Activated T-cell treated with anti-CD3 and anti-CD28 coated beads, Interleukin-2, amount 50 U/mL, for 72 hours (primary cell): ENCODE measurements at places on chromosomes 4 and X. TPM values are rescaled to one million over a fixed set of nuclear protein-coding genes. Genes with fewer than 3 reads are reported as not detected.

The RTL5 gene
- total RNA-seq = 0.74 TPM

The GUCY1A1 gene
- total RNA-seq = 0.28 TPM

The TDO2 gene
- total RNA-seq = 0.21 TPM

The TCEAL4 gene
- total RNA-seq = 17.7 TPM

The PABPC1L2B gene
- not detected for total RNA-seq

The SERPINA7 gene
- not detected for total RNA-seq

The SPANXB1 gene
- total RNA-seq = not detected

The HSD17B13 gene
- 0.14 TPM for total RNA-seq

The RGS12 gene
- 18.5 TPM for total RNA-seq

The TRIM61 gene
- total RNA-seq = 1.2 TPM

The L1CAM gene
- total RNA-seq = 2.1 TPM

The PPARGC1A gene
- not detected for total RNA-seq

The MORC4 gene
- total RNA-seq = 14.7 TPM

The CSN1S1 gene
- total RNA-seq = not detected

The RNF212 gene
- total RNA-seq = 2.3 TPM

The LRP2BP gene
- total RNA-seq = 1.1 TPM

The FAM47A gene
- total RNA-seq = not detected

- no peak for DNase-seq
Measured at GRCh38 chr4:74453037-74453635, 8.2 kb downstream of the AREG start.

- no peak for DNase-seq
Measured at GRCh38 chrX:77087529-77088169, 359.5 kb upstream of the FGF16 start.

GRCh38 chr4:95061220-95061619, 303.5 kb downstream of the BMPR1B start:
- DNase-seq = no peak

DNA sequence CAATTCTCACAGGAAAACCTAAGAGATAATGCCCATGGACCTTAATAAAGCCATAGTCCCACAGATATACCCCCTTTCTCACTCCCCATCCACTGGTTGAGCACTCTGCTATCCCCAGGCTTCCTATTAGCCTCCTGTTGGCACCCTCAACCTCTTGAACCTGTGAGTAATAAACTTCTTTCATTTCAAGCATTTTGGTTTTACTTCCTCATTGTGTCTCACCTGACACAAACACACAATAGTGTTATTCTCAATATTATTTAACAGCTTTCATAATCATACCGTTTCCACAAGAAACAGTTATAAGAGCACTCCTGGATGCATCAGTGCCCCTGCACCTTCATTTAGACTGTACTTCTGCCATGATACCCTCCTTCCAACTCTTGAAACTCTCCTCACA, 56.8 kb downstream of the TRPC5 start:
- DNase-seq = no peak

DNA sequence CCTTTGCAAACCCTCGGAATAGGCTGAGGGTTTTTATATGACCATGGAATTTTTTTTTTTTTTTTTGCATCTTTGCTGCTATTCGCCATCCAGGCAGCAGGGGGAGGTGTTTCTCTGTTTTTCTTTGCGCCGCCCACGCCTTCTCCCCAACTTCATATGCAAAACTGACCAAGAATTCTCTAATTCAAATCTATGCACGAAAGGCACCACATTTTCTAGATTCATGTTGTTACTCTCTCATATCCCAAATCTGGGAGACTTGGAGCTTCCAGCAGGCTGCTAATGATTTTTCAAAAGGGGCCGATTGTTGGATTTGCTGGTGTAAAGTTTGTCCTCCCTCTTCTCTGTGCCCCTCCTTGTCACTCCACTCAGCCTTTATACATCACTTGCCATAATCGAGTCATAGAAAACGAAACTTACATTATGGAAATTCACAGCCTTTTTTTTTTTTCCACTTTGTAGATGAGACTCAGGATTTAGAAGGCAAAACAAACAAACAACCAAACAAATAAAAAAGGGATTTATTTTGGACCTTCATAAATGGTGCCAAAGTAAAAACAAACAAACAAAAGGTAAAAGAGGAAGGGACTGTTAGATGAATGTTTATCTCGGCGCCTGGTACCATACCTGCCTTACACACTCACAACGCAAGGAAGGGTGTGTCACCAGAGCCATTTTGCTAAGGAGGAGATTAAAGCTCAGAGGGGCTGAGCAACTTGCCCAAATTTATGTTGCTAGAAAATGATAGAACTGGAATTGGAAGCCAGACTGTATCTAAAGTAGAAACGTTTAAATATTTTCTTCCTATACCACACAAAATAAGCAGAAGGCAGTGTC, 29.3 kb upstream of the BOD1L1 start:
- peak; percentile 74 for DNase-seq

GRCh38 chr4:89363786-89364185, 56.2 kb upstream of the GPRIN3 start:
- no peak for DNase-seq

DNA sequence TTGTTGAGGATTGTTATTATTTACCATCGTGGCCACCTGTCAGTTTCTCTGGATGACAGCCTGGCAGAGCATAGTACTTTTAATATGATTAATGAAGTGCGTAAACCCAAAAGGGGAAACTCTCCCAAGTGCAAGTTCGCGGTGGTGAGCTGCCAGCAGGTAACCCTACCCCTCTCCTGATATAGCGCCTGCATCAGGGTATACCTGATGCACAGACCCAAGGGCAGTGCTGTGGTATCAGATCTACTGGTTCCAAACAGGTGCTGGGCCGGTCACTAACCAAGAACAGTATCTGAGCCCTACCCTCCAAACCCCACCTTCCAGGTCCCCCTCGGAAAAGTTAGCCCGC, 1.6 kb downstream of the RNF150 start:
- DNase-seq = no peak

GRCh38 chr4:6272863-6273660, 3.4 kb downstream of the WFS1 start:
- DNase-seq = no peak

DNA sequence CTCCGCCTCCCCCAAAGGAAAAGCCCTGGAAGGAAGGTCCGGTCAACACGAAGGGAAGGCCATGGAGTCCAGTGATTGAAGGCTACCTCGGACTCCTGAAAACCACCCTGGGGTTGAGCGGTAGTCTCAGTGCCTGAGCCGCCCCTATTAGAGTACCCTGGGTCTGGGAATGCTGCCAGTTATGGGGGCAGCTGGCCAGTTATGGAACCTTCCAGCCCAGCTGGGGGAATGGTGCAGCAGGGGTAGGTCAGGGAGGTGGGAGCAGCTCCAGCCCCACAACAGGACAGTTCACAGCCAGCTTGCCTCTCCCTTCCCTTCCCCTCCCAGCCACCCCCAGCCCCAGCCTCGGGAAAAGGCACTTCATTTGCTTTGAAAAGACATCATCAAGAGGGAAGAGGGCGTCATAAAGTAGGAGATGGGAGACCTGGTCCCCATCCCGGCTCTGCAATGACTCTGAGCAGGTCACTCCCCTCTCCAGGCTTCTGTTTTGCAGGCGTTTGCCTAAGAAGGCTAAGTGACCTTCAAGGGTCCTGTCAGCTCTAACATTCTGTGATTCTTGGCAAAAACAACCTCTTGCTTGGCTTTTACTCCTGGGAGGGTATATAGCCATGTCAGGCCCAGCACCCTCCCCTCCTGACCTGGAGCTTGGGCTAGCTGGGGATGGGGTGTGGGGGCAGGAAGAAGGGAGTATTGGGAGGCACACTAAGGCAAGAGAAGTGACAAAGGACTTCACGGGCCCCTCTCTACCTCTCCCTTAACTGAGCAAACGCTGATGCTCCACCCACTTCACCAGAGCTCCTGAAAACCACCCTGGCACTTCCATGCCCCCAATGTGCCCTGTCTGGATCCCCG, 8.0 kb downstream of the APLN start:
- no peak for DNase-seq

DNA sequence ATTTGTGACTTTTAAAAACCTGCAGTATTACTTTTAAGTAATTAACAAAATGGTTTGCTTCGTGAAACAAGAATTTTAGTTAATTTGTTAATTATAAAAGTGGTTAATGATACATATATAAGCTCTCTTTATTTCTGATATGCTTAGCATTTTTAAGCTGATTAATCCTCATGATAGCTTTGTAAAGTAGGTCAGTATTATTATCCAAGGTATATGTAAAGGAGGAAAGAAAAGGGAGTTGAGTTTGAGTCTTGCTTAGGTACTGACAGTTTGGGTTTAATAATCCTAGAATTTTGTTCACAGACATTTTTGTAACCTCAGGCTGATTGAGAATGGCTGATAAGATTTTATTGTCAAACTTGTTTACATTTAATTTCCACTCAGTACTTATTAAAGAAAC, 21.8 kb downstream of the HERC3 start:
- no peak for DNase-seq

DNA sequence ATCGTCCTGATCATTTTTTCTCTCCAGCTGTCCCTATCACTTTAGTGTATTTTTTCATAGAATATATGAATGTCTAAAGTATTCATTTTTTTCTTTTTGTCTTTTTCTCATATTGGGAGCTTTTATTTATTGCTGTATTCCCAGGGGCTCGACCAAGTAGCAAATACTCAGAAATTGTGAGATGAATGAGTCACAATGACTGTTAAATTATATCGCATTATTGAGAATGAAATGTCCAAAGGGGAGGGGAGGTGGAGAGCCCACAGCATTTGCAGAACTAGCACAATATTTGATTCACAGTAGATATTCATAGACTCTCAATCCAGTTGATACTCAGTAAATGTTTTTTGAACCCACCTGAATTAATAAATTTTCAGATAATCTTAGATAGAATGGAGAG, 543.6 kb upstream of the FAM241A start:
- no peak for DNase-seq

- no peak for DNase-seq
Measured at GRCh38 chr4:159410076-159410777, 307.3 kb downstream of the RAPGEF2 start.

GRCh38 chrX:679291-679979, 48.8 kb downstream of the SHOX start:
- DNase-seq = no peak

DNA sequence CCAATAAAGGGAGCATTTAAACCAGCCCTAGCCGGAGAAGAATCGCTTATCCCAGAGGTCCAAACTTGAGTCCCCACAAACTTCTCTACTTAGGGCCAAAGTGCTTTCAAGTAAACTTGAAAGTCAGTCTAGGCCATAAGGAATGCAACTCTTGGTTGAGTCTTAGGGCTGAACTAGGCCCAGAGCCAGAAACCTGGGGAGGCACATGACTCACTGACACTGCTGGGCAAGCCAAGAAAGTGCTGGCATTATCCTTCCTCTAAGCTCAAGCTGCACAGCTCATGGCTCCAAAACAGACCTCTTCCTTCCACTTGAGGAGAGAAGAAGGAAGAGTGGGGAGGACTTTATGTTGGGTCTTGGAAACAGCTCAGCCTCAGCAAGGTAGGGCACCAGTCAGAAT, 1257.3 kb upstream of the DIAPH2 start:
- no peak for DNase-seq

GRCh38 chrX:133979641-133980230, 5.7 kb downstream of the GPC3 start:
- DNase-seq = no peak

DNA sequence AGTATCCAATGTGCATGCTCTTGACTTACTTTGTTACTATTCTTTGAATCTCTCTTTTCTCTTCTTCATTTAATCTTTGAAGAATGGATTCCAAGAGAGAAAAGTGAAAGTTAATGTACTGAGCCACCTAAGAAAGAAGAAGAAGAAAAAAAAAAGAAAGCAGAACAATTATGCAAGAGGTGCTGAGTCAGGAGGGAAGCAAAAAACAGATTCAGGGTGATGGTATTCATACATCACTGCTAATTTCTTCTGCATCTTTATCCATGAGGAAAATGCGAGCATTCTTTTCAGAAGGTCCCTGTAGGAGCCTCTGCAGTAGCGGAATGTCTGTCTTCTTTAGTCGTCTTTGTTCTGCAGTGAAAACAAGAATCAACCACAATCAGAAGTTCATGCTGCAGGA, 43.9 kb downstream of the RASSF6 start:
- DNase-seq = no peak

DNA sequence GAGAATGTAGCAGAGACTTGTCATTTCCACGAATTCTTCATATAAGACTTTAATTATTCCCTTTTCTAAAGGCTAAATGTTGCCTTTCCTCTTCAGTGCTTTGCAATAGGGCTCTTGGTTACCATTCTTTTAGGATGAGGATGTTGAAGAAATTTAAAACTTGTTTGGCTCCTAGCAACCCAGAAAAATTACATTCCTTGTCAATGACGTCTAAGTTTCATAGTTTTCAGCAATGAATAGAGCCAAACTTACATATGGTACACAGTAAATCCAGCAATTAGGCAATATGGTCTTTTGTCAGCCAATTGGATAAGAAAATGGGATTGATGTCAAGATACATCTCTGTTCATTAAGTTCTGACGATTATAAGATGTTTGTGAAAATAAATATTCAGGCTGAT, 1639.6 kb upstream of the PCDH10 start:
- DNase-seq = no peak

DNA sequence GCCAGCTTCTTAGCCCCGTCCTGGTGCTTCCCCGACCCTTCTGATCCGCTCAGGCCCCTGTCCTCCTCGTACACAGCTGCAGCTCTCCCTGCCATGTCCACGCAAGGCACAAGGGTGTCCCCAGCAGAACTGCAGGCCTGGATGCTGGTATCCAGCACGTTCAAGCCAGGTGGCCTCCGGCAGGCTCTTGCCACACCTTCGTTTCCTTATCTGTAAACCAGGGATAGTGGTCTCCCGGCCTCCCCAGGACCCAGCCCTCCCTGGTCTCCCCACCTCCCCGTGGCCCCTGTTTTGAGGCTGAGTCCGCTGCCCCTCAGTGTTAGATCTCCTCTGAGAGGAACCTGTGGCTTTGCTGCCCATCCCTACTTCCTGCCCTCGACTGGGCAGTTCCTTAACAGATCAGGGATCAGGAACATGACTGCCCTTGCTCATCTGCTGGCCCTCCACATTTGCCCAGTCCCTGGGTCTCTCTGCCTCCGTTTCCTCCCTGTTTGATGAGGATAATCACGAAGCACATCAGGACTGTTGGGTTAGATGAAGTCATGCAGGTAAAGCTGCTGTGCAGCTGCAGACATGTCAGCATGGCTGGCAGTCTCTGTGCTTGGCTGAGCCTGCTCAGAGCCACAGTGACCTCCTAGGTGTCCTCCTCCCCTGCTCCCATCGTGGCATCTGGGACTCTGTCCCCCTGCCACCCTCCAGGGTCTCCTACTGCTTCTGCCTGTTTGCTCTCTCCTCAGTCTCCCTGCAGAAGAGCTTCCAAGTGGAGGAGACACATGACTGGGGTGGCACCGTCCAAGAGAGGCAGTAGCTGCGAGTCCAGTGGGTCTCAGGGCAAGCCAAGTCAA, 32.9 kb downstream of the PIGG start:
- no peak for DNase-seq

- no peak for DNase-seq
Measured at GRCh38 chr4:38119668-38120385, 159.6 kb downstream of the PTTG2 start.

- no peak for DNase-seq
Measured at GRCh38 chr4:151173871-151174270, 74.4 kb downstream of the RPS3A start.

DNA sequence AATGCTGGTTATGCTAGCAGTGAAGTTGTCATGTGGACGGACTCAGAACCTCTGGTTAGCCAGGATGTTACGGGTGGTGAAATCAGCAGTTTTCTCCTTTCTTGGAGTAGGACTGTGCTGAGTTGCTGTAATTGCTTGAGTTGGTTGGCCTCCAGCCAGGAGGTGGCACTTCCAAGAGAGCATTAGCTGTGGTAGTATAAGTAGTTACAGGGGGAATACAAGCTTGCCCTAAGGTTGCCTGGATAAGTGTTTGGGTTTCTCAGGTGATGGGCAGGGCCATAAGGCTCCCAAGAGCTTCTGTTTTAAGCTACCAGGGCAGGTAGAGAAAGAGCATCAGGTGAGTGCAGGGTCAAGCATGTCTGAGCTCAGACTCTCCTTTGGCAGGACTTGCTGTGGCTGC, 103.0 kb downstream of the ZNF518B start:
- DNase-seq = no peak
